ENCODE measurements at places on chromosomes 6 and 20. TPM values are rescaled to one million over a fixed set of nuclear protein-coding genes. Genes with fewer than 3 reads are reported as not detected.

Gene ARMC12
- 0.47 TPM for total RNA-seq

Gene MYLK4
- total RNA-seq, result 1.3 TPM

Gene TDP2
- 33.0 TPM for total RNA-seq

Gene PNPLA1
- total RNA-seq, result 0.19 TPM

Gene PRR18
- total RNA-seq, result 0.19 TPM

Gene PROKR2
- not detected for total RNA-seq

Gene TTLL9
- 1.9 TPM for total RNA-seq

Data from kidney (tissue), 22 donors.